ENCODE measurements at places on chromosomes 2 and 18. TPM values are rescaled to one million over a fixed set of nuclear protein-coding genes. Genes with fewer than 3 reads are reported as not detected.
A peak's percentile ranks its signal among the peaks of the same experiment; 100 is the strongest.

DNA sequence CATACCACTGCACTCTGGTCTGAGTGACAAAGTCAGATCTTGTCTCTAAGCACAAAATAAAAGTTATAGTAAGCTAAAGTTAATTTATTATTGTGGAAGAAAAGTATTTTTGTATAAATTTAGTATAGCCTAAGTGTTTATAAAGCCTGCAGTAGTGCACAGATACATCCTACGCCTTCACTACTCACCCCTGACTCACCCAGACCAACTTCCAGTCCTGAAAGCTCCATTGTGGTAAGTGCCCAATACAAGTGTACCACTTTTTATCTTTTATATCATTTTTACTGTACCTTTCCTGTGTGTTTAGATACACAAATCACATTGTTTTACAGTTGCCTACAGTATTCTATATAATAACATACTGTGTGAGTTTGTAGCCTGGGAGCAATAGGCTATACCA is 57.5 kb downstream of the UBE2E3 start:
- DNase-seq, result peak; percentile 77

DNA sequence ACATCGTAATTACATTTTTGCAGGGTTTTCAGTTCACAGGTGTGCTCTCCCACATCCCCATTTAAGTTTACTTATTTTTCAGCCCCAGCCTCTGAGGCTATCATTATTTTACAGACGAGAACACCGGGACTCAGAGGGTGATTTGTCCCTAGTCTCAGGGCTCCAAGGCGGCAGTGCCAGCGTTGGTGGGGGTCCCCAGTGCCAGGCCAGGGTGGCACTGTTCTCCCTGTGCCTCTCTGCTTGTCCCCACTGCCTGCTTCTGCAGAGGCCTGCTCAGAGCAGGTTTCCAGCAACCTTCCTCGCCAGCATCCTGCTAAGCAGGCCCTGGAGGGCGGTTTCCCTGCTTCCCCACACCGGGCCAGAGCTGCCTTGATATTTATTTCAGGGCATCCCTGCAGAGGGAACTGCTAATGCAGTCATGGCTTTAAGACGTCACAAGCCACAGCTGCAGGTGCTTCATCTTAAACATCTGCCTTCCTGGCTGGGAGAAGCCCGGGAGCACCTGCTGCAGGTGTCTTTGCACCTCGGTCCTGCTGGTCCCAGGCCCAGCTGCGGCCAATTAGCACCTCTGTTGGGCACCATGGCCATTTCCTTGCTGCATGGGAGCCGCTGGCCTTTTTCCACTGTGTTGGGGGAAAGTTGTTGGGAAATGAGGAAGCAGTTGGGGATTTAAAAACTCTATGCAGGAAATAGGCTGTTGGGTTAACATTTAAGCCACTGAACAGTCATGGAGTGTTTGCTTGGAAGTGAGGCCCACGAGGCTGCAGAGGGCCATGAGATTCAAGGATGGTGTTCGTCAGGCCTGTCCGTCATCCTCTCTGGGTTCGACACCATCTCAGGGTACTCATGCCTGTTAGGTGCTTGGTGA is 22.8 kb downstream of the HPCAL1 start:
- DNase-seq, result no peak

UPP2 gene
- not detected for total RNA-seq

STON1 gene
- 0.79 TPM for total RNA-seq

DNA sequence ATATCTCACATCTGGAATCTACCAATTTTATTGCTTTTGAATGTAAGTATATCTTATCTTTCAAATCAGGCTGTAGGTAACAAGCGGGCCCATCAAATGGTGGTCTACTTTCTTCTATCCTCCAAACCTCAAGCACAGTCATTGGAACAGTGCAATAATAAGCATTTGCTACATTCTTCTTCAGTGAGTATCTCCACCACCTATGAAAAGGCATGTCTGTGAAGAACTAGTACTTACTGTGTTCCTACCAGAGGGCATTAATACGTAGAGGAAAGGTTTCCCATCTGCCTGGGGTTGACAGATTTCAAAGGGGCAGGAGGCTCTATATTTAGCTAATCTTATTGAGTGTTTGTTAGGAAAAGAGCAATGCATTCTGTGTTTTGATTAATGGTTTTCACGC is 411.1 kb downstream of the NCKAP5 start:
- peak; percentile 4 for DNase-seq

GRCh38 chr2:8536686-8537561 is 144.9 kb upstream of the ID2 start:
- DNase-seq, result no peak

LAPTM4A gene
- total RNA-seq, result 60.0 TPM

DNA sequence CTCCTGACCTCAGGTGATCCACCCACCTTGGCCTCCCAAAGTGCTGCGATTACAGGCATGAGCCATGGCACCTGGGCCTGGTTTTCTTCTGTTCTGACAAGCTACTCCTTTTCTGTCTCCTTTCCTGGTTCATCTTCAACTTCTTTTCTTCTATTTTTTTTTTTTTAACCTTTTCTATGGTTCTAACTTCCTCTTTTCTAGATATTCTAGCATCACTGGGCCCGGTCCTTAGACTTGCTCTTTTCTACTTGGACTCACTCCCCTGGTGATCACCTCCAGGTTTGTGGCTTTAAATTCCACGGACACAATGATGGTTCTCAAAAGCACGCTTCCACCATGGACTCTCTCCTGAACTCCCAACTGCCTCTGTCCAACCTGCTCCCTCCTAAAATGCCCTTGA is 2.0 kb downstream of the EIF2AK2 start:
- no peak for DNase-seq

DNA sequence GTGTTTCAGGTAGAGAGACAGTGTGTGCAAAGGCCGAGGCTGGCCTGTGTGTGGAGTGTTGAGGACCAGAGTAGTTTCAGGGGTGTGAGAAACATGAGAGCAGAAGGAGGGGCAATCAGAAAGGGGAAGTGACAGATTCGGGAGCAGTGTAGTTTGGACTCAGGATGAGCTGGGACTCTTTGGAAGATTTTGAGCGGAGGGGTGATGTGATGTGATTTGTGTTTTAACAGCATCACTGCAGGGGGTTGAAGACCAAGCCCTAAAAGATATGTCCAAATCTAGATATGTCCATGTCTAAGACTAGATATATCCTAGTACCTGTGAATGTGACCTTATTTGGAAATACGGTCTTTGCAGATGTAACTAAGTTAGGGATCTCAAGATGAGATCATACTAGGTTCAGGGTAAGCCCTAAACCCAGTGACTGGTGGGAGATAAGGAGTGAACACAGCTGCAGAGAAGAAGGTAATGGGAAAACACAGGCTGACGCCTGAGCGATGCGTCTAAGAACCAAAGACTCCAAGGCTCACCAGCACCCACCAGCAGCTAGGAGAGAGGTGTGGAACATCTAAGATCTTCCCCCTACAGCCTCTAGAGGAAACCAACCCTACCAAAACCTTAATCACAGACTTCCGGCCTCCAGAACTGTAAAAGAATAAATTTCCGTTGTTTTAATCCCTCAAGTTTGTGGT is 38.5 kb upstream of the MYO3B start:
- no peak for DNase-seq

Measured in bronchial epithelial cell (primary cell).